Breast epithelium (tissue), 4 donors: ENCODE measurements at places on chromosomes 4 and X. TPM values are rescaled to one million over a fixed set of nuclear protein-coding genes. Genes with fewer than 3 reads are reported as not detected.

DNA sequence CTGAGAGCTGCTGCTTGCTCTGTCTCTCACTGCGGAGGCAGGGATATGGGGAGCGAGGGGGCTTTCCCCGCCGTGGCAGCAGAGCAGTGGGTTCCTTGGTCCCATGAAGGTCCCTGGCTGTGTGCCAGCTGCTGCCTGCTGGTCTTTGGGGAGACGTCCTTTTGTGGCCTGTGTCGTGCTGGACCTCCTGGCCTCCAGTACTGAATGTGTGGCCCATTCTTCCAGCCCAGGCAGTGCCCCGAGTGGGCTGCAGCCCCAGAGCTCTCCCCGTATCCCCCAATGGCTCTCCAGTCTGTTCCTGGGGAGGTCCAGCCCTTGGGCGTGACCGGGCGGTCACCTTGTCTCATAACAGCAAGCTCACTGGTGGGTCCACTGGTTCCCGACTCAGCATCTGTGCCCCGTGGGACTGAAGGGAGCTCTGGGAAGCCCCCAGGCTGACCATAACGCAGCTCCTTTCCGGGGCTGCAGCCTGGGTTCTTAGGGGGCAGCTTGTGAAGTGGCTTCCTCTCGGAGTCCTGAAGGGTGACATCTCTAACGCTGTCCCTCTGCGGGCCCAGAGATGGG lies 115.6 kb downstream of the SMIM20 start:
- DNase-seq = no peak

DNA sequence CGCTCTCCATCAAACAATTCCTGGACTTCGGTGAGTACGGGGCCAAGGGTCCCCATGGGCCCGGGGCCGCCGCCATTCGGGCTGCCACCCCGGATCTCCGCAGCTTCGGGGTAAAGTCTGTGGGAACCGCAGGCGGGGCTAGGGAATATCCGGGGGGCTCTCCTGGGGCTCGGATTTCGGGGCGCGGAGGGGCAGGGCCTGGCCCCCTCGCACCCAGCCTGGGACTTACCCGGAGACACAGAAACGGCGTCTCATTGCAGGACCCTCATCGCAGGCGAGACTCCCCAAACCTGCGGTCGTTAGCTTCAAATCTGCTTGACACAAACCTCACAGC lies 413 bp downstream of the PDK3 start:
- no peak for DNase-seq

DNA sequence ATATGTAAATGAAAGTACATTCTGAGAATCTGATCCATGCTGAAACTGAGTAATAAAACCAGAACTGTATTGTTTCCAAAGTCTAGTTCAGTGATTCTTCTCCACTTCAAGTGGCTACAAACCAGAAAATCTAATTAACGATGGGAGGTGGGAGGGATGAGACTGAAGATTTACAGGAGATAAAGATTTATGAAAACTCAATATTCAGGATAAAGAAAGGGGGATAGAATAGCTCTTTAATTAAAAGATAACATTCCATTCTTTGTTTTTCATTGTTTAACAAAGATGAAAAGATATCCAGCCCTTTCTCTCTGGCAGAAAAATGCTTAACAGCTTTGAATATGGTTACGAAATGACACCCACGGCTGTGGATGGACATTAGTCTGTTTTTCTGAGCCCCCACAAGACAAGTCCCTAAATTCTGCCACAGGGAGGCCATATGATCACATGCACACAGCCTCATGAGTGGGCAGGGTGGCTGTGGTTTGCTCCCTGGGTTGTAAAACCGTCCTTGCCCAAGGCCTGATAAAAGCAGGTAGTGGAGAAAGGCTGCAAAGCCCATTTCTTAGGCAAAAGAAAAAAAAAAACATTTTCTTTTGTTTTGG lies 36.4 kb downstream of the TMEM150C start:
- DNase-seq = no peak

GRCh38 chr4:7788694-7789425 lies 150.8 kb downstream of the AFAP1 start:
- no peak for DNase-seq

- no peak for DNase-seq
These were observed 139.5 kb downstream of the ANKRD50 start for GRCh38 chr4:124573056-124573455.

- no peak for DNase-seq
These were observed 75.3 kb downstream of the RAPGEF2 start for GRCh38 chr4:159178151-159178546.

DNA sequence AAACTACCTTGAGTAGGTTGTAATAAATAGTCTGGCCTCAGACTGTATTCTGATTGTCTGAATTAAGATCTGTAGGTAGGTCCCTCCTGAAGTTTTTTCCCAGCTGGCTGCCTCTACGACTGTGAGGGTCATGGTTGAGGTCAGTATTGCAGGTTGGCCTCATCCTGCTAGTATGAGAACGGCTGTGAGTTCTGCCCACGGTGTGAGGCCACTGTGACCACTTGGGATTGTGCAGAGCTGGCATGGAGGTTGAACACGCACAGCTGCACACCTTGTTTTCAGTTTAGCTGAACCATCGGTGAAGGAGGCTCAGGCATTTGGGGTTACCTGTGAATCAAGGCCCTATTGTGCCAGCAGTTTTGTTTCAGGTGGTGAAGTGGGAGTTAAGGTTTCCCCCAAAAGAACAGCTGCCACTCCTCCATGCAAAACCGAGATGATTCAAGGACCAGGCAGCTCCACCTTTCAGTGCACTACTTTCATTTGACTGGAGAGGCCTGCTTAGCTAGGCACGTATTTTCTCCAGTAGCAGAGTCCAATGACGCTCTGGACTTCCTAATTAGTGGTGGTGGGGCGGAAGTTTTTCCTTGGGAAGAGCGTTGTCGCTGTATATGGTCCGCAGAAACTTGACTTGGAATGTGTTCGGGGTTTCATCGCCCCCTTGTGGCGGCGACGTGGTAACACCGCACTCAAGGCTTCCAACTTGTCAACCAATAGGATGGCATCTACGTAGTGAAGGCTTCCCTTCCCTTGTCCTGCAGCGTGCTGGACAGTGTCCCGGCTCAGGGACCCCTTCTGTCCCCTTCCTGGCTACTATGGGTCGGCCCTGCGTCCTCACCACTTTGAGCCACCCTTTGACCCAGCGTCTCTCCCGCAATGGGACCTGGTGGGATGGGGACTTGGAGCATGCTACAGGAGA lies 13.8 kb downstream of the CMC4 start:
- peak; percentile 54 for DNase-seq

- no peak for DNase-seq
These were observed 87.0 kb downstream of the EFNB1 start for GRCh38 chrX:68915778-68916177.

GRCh38 chrX:72009731-72010130 lies 99.1 kb downstream of the NHSL2 start:
- DNase-seq = no peak

GRCh38 chr4:110798687-110799086 lies 175.8 kb upstream of the PITX2 start:
- no peak for DNase-seq

DNA sequence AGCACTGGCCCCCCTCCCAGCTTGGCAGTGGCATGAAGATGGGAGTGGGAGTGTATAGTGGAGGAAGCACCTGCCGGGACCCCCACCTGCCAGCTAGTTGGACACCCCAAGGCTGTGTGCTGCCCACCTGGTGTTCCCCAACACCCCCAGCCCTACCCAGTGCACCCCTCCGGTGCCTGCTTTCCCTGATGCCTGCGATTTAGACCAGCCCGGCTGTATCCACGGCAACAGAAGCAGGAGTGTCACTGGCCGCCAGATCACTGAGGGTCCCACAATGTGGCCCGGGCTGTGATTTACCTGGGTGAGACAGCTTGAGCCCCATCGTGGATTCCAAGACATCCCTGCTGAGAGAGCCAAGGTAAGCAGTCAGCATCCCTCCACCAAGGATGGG lies 533 bp downstream of the GPR173 start:
- DNase-seq = no peak

- DNase-seq = no peak
These were observed 198.7 kb upstream of the NOCT start for GRCh38 chr4:138816875-138817274.

Gene ART3
- total RNA-seq = not detected

Gene MTNR1A
- not detected for total RNA-seq

Gene FRMD7
- not detected for total RNA-seq

Gene GAB1
- 38.7 TPM for total RNA-seq

Gene UGT2A1
- total RNA-seq = not detected
